ENCODE measurements at places on chromosomes 12 and 14.

- no peak for DNase-seq
These were observed 36.8 kb downstream of the RTRAF start for GRCh38 chr14:52026017-52026660.

DNA sequence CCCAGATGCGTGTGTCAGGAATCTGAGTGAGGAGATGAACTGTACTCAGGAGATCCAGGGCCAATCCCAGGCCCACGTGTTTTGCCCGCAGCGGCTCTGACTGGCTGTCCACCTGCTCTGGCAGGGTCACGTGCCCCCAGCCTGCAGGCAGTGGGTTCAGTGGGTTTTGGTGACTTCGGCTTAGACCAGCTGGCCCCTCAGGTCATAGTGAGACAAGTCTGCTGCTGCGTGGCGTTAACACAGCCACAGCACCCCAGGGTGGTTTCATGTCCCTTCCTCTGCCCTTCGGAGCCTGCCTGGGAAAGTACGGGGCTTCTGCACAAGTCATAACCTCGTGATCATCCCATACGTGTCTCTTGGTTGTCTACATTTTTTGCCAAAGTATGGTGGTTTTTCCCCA lies 2.6 kb downstream of the FBRSL1 start:
- no peak for DNase-seq

DNA sequence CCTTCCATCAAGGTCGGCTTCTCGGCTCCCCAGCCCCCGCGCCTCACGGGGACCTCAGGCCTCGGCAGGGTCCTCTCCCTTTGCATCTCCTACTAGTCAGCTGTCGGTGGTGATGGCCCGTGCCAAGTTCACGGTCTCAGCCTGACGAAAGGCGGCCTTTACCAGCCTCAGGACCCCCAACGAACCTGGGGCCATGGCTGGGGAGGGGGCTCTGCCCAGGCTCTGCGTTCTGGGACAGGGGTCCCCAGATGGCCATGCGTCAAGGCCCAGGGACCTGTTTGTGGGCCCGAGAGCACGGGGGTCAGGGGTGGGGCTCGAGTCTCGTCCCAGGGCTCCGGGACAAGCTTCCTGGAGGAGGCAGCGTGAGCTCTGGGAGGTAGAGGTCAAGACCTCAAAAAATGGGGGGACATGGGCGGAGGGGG lies 32.8 kb upstream of the DEGS2 start:
- no peak for DNase-seq

DNA sequence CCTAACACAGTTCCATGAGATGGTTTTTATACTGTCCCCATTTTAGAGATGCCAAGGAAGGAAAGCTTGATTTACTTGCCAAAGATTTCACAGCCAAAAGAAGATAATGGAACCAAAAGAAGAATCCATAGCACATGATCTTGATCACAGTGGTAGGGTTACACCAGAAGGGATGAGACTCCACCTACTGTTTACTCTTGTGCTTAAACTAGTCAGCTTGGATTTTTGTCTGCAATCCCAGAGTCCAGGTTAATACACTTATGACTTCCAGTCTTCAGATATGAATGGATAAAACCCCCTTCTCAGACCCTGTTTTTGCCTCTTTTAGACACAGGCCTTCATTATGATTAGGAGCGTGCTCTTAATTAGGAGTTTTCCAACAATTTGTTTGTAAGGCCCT lies 454.2 kb downstream of the AEBP2 start:
- peak; percentile 58 for DNase-seq

DNA sequence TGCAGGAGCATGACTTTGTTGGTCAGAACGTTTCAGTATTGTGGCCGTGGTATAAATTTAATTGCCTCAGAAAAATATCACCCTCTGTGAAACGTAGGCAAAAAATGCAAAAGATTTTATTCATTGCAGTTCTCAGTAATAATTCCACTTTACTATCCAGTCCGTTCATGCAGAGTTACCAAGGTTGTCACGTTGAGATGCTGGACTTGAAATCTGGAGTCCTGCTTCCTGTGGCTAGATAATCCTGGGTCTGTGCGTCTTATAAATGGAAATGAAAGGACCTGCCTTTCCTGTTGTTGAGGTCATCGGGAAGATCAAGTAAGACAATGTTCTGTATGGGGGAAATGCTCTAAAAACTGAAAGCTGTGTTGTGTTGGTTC lies 1.3 kb upstream of the AVPR1A start:
- no peak for DNase-seq
